ENCODE measurements at places on chromosomes 4 and X. TPM values are rescaled to one million over a fixed set of nuclear protein-coding genes. Genes with fewer than 3 reads are reported as not detected.
A peak's percentile ranks its signal among the peaks of the same experiment; 100 is the strongest.

GRCh38 chrX:10423716-10424115 is 196.7 kb downstream of the MID1 start:
- H3K27me3 ChIP-seq = no peaks in the 10 kb centered on the region
- no peak for DNase-seq
- H3K4me3 ChIP-seq = no peak overlapping the region
- H3K4me1 ChIP-seq = no peaks in the 10 kb centered on the region

DNA sequence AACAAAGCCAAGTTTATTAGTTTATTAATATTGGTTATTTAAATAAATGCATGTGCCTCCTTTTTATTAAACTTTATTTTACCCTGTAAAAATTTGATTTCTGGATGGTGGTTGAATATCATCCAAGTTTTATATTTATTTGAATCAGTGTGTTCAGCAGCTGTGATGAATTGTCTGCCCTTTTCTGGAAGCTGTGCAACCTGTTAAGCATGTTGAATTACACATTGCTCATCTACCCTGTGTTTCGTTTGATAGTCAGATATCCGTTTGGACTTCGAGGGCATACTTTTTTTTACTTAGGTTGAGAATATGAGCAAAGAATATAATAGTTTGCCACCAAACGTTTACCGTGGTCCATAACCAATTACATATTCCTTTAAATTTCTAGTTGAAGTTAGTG is 95.8 kb upstream of the TENM3 start:
- DNase-seq = no peak
- peaks cover 8% of the 10 kb centered on the region for H3K4me1 ChIP-seq
- H3K4me3 ChIP-seq = no peak overlapping the region

GRCh38 chrX:133511041-133511440 is 95.8 kb upstream of the GPC4 start:
- H3K36me3 ChIP-seq = no peaks in the 10 kb centered on the region
- DNase-seq = no peak
- no peak overlapping the region for H3K27ac ChIP-seq
- no peak overlapping the region for H3K4me3 ChIP-seq
- H3K4me1 ChIP-seq = no peaks in the 10 kb centered on the region

Gene UCP1
- total RNA-seq = not detected

Gene NLRP2B
- total RNA-seq = not detected

DNA sequence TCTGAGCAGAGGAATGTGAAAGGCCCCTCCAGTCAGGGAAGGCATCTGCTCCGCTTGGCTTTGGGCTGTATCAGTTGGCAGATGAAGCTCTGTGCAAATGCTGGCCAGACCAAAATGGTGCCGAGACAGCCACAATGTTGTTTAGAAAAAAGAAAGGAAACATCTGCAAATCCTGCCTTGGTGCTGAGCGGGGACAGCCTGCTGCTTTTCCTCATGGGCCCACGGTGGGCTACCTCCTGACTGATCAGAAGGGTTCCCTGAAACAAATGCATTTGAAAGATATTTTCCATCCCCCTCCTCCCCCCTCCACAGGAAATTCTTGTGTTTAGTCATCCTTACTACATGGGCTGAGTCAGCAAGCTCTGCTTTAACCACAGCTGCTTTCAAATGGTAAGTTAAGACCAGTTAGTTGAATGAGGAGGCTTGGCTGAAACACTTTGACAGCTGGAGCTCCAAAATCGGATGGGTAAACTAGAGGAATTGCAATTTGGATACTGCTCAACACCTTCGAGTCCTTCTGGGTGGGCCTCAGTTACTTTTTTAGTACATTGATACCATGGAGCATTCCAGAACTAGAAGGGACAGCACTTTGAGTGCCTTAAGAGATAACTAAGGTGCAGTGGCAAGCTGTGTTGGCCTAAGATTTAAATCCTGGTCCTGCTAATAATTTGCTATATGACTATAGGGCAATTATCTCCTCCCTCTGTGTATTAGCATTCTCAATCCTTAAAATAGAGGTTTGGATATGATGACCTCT is 36.0 kb downstream of the PLAC1 start:
- H3K27me3 ChIP-seq = no peaks in the 10 kb centered on the region
- H3K36me3 ChIP-seq = no peaks in the 10 kb centered on the region
- H3K27ac ChIP-seq = no peak overlapping the region
- no peak overlapping the region for H3K4me3 ChIP-seq
- no peaks in the 10 kb centered on the region for H3K4me1 ChIP-seq

DNA sequence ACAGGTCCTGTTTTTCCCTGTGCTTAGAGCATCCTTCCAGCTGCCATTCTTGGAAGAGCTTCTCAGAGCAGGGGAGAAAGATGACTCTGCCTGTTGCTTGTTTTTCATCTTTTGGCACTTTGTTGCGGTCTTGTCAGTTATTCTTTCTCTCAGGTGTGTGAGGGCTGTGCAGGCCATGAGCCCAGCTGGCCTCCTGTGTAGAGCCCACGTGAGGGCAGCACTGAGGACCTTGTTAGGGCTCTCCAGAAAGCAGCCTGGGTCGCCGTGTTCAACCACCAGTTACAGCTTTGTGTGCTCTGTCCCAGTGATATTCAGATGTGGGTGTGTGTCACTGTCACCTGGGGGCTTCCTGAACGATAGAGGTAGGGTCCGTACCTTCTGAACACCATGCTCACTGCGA is 52.8 kb downstream of the NOP14 start:
- H3K36me3 ChIP-seq = peaks cover 27% of the 10 kb centered on the region
- peaks cover 17% of the 10 kb centered on the region for H3K4me1 ChIP-seq
- H3K4me3 ChIP-seq = no peak overlapping the region
- no peak for DNase-seq

DNA sequence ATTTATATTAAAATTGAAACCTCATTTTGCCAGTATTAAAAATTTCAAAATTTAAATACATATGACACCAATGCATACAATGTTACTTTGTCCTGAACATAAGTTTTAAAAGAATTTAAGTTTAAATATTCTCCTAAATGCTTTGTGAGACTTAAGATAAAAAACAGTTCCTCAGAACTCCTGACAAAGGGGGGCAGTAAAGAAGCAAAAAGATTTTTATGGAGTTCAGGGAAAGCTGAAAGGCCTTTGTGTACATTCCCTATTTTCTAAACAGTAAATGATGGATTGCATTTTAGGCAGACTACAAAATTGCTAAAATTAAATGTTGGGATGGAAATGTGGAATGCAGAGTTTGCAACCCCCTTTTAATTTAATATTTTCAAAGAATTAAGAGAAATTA is 81.7 kb downstream of the SNCA start:
- H3K27ac ChIP-seq = no peak overlapping the region
- no peak overlapping the region for H3K4me3 ChIP-seq
- DNase-seq = no peak
- peaks cover 12% of the 10 kb centered on the region for H3K27me3 ChIP-seq
- H3K36me3 ChIP-seq = no peaks in the 10 kb centered on the region

DNA sequence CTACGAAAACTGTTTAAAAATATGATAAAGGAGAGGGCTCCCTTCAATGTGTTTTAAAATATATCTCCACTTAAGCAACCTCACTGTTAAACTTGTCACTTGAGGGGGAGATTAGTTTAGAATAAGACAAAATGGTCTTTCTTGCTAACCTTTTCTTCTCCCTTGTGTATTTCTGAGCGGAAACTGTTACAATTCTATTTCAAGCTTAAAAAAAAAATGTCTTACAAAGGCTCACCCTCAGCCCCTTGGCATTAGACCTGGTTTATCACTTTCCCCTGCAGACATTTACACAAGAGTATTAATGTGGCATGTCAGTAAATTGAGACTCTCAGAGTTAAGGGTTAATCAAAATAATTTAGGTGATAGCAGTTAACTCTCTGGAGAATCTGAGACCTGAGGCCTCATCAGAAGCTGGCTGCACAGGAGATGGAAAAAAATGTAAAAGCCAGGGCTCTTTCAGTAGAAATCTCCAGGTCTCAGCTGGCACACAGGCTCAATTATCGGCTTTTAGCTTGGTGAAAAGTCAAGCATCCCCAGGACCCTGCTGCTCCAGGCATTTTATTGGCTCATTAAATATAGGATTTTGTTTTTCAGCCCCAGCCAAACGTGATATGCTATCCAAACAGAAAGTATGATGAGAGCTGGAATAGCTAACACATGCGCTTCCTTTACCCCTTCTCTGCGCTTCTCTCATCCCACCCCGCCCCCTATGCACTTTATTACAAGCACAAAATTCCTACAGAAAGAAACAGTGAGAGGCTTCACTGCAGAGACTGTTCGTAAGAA is 130.5 kb downstream of the PPA2 start:
- H3K27me3 ChIP-seq = no peaks in the 10 kb centered on the region
- H3K27ac ChIP-seq = no peak overlapping the region
- no peaks in the 10 kb centered on the region for H3K4me1 ChIP-seq
- peaks cover 2% of the 10 kb centered on the region for H3K36me3 ChIP-seq

Gene RASGEF1B
- total RNA-seq = 8.2 TPM

DNA sequence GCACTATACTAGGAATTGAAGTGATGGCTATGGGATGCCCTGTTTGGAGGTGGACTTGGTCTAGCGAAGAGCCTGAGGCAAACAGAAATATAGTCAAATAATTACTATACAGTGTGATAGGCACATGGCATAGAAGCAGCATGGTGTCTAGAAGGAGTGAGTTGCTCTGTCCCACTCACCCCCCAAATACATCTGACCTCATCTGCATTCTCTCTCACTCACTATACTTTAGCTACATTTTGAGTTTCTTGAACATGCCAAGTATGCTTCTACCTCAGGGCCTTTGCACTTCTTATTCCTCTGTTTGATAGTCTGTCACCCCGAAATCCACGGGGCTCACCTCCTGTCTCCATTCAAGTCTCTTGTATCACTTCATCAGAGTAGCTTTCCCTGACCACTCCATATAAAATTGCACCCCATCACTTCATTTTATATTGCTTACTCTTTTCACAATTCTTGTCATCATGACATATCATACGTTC is 2.6 kb upstream of the FIP1L1 start:
- H3K27ac ChIP-seq = no peak overlapping the region
- DNase-seq = no peak
- H3K36me3 ChIP-seq = peaks cover 3% of the 10 kb centered on the region
- peaks cover 14% of the 10 kb centered on the region for H3K4me1 ChIP-seq

- no peak for DNase-seq
- no peaks in the 10 kb centered on the region for H3K4me1 ChIP-seq
- H3K27ac ChIP-seq = no peak overlapping the region
- no peak overlapping the region for H3K4me3 ChIP-seq
- no peaks in the 10 kb centered on the region for H3K36me3 ChIP-seq
These were observed 581.6 kb upstream of the DIAPH2 start for GRCh38 chrX:96102997-96103396.

DNA sequence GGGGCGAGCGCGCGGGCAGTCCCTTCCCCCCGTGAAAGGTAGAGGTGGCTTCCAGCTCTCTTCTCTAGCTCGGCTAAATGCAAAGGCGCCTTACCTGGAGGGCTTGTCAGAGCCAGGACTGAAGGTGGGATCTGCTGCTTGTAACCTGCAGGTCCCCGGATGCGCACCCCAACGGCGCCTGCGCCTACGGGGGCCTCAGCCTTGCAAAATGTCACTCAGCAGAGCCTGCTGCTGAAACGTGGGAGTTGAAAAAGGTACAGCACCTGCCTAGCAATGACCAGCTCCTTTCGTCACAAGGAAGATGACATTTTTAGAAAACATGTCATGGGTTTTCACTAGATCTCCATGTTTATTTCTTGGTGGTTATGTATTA is 583 bp downstream of the ABHD18 start:
- H3K4me3 ChIP-seq = peak overlapping the region; percentile 93
- peak; percentile 74 for DNase-seq
- peaks cover 10% of the 10 kb centered on the region for H3K36me3 ChIP-seq
- peak overlapping the region; percentile 95 for H3K27ac ChIP-seq
- no peaks in the 10 kb centered on the region for H3K27me3 ChIP-seq

Gene STBD1
- total RNA-seq = 0.44 TPM

- H3K4me1 ChIP-seq = no peaks in the 10 kb centered on the region
- DNase-seq = no peak
- no peaks in the 10 kb centered on the region for H3K27me3 ChIP-seq
- H3K36me3 ChIP-seq = peaks cover 4% of the 10 kb centered on the region
- no peak overlapping the region for H3K4me3 ChIP-seq
These were observed 1.5 kb upstream of the GDPD2 start for GRCh38 chrX:70421618-70422017.

Gene SMIM31
- total RNA-seq = not detected

DNA sequence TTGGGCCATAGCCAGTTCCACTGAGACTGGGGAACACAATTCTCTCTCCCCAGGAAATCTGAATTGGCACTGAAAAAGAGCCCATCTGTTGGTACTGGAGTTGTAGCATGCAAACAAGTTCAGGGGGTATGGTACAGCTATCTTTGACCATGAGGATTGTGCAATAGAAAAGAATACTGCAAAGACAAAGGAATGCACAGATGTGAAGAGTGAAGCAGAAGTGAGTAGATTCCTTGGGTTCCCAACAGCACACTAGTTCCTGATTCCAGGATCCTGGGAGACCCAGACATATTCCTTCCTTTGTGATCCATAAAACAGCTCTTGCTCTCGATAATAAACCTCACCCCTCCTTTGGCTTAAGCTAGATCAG is 43.3 kb upstream of the CTAG2 start:
- H3K27me3 ChIP-seq = no peaks in the 10 kb centered on the region
- H3K27ac ChIP-seq = no peak overlapping the region
- no peak overlapping the region for H3K4me3 ChIP-seq

Gene REELD1
- 0.28 TPM for total RNA-seq

GRCh38 chr4:162350331-162350730 is 186.5 kb upstream of the FSTL5 start:
- no peaks in the 10 kb centered on the region for H3K36me3 ChIP-seq
- no peaks in the 10 kb centered on the region for H3K27me3 ChIP-seq
- H3K27ac ChIP-seq = no peak overlapping the region
- H3K4me1 ChIP-seq = no peaks in the 10 kb centered on the region
- DNase-seq = no peak
- H3K4me3 ChIP-seq = no peak overlapping the region

DNA sequence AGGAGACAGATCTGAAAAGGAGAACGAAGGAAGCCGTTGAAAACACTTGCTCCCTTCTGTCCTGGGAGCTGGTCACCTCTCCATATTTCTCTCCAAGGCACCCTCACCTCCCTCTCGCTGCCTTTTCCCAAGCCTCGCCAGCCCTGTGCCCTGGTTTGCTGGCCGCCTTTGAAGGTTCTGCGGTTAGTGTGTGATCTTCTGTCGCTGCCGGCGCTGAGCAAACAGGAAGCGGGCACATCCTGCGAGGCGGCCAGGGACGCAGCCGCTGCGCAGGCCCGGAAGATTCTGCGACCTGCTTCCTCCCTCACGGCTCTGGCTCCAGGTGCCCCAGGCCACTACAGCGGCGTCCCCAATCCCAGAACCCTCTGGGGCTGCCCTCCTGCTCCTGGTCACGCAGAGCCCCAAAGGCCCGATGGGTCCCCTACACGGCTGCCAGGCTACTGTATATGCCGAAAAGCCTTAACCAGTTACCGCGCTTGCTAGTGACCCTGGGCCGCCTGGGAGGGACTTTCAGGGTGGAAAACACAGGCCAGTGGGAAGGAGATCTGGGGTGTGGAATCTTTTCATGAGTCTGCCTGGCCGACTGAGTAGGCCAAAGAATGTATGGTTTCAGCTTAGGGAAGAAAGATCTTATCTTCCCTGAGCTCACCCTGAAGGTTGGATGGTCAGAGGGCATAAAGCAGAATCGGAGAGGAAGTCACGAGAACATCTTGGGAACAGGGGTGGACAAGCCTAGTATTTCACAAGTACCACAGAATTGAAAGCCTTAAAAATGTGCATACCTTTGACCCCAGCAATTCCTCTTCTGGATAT is 2.3 kb upstream of the SASH3 start:
- H3K4me3 ChIP-seq = peak overlapping the region; percentile 89
- no peaks in the 10 kb centered on the region for H3K27me3 ChIP-seq
- peak overlapping the region; percentile 95 for H3K27ac ChIP-seq
- peak; percentile 73 for DNase-seq

Gene LEF1
- total RNA-seq = 281 TPM

All from activated naive CD8-positive, alpha-beta T cell treated with anti-CD3 and anti-CD28 coated beads, Interleukin-2, amount 10 ng/mL, durations not matched to agents 7 days and 5 days (primary cell).